CD4-positive, alpha-beta memory T cell (primary cell): ENCODE measurements at places on chromosomes 7 and 10. TPM values are rescaled to one million over a fixed set of nuclear protein-coding genes. Genes with fewer than 3 reads are reported as not detected.
A peak's percentile ranks its signal among the peaks of the same experiment; 100 is the strongest.

DNA sequence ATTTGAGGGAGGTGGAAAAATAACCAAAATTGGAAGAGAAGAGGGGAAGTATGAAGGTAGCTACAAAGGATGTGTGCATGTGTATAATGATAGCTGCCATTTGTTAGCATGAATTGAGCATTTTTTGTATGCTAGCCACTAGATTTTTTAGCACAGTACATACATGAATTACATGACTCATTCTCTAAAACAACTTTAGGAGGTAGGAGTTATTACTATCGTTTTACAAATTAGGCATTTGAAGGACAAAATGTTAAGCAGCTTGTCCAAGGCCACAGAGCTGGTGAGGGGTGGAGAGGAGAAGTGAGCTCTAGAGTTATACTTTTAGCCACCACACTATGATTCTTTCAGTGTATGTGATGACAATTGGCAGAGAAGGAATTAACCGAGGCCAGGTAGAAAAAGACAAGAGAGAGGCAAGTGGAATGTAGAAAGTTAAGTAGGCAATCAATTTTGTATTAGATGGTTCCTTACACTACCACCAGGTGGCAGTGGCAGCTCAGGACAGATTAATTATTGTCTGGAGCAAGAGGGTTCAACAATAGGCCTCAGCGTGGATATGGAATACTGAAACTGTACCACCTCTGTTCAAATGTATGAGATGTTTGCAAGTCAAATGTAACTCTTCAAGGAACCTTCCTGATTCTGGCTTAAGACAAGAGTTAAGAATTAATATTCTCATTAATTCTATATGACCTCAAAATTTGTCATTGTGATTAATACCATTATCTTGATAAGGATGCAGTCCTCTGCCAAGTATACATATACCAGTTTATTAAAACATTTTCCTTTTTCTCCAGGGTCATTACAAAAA is 128.0 kb downstream of the MBL2 start:
- no peak overlapping the region for H3K27ac ChIP-seq
- H3K36me3 ChIP-seq, result no peaks in the 10 kb centered on the region
- DNase-seq, result no peak
- H3K27me3 ChIP-seq, result no peaks in the 10 kb centered on the region
- H3K4me3 ChIP-seq, result no peak overlapping the region

GRCh38 chr7:28517206-28517605 is 104.9 kb downstream of the CREB5 start:
- H3K4me1 ChIP-seq, result no peaks in the 10 kb centered on the region
- H3K27ac ChIP-seq, result no peak overlapping the region
- DNase-seq, result no peak
- H3K36me3 ChIP-seq, result no peaks in the 10 kb centered on the region
- no peaks in the 10 kb centered on the region for H3K27me3 ChIP-seq
- no peak overlapping the region for H3K4me3 ChIP-seq

- H3K36me3 ChIP-seq, result no peaks in the 10 kb centered on the region
- H3K4me1 ChIP-seq, result peaks cover 32% of the 10 kb centered on the region
- H3K27me3 ChIP-seq, result no peaks in the 10 kb centered on the region
Observed at GRCh38 chr7:368651-369475, 78.9 kb downstream of the FOXL3 start.

GRCh38 chr7:85508642-85509410 is 322.0 kb upstream of the SEMA3D start:
- H3K27ac ChIP-seq, result no peak overlapping the region
- H3K4me3 ChIP-seq, result no peak overlapping the region
- H3K4me1 ChIP-seq, result no peaks in the 10 kb centered on the region
- H3K27me3 ChIP-seq, result no peaks in the 10 kb centered on the region
- H3K36me3 ChIP-seq, result no peaks in the 10 kb centered on the region
- no peak for DNase-seq

DNA sequence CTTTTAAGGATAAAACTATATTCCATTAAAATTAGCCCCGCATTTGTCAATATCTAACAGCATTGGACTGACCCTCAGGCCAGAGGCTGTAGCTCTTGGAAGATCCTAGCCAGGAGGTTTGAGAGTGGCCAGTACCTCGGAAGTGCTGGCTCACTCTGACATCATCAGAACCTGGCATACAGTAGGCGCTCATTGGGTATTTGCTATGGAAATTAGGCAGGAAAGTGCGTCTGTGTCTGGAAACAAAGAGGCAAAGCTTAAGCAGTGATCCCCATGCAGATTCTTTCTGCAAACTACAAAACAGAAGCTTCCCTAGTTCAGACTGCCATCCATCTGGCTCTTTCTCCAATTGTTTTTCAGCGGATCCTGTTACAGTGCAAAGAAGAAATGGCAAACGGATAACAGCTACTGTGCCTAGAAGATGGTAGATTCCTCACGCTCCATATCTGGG is 1.7 kb upstream of the PRKCQ start:
- H3K4me1 ChIP-seq, result peaks cover 61% of the 10 kb centered on the region
- peak; percentile 51 for DNase-seq
- H3K27ac ChIP-seq, result peak overlapping the region; percentile 90
- peaks cover 5% of the 10 kb centered on the region for H3K36me3 ChIP-seq

GRCh38 chr10:3287572-3288445 is 115.2 kb upstream of the PITRM1 start:
- no peak overlapping the region for H3K27ac ChIP-seq
- no peaks in the 10 kb centered on the region for H3K27me3 ChIP-seq
- H3K4me1 ChIP-seq, result no peaks in the 10 kb centered on the region
- H3K36me3 ChIP-seq, result no peaks in the 10 kb centered on the region
- no peak overlapping the region for H3K4me3 ChIP-seq

- H3K36me3 ChIP-seq, result no peaks in the 10 kb centered on the region
- H3K27me3 ChIP-seq, result no peaks in the 10 kb centered on the region
- H3K4me3 ChIP-seq, result no peak overlapping the region
- no peak overlapping the region for H3K27ac ChIP-seq
- no peaks in the 10 kb centered on the region for H3K4me1 ChIP-seq
Observed at GRCh38 chr10:52210161-52210560, 103.9 kb upstream of the DKK1 start.

DNA sequence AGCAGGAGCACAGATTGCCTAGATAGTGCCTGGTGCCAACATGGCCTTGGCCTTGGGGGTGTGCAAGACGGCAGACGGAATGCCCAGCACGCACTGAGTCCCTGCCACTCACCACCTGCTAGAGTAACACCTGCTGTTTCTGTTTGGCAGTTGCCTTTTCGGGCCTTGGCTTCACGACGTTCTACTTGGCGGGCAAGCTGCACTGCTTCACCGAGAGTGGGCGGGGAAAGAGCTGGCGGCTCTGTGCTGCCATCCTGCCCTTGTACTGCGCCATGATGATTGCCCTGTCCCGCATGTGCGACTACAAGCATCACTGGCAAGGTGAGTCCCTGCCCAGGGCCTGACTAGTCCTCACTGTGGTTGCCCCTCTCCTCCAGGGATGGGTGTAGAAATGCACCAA is 118.0 kb downstream of the PLPP4 start:
- no peak for DNase-seq
- no peaks in the 10 kb centered on the region for H3K27me3 ChIP-seq
- H3K36me3 ChIP-seq, result no peaks in the 10 kb centered on the region
- H3K4me3 ChIP-seq, result no peak overlapping the region
- no peaks in the 10 kb centered on the region for H3K4me1 ChIP-seq

- H3K27me3 ChIP-seq, result no peaks in the 10 kb centered on the region
- no peak overlapping the region for H3K27ac ChIP-seq
- H3K4me1 ChIP-seq, result no peaks in the 10 kb centered on the region
- no peaks in the 10 kb centered on the region for H3K36me3 ChIP-seq
Observed at GRCh38 chr7:114821030-114821900, 100.6 kb upstream of the MDFIC start.

GRCh38 chr10:124677749-124678556 is 66.2 kb downstream of the FAM53B start:
- no peaks in the 10 kb centered on the region for H3K27me3 ChIP-seq
- H3K4me3 ChIP-seq, result peak overlapping the region; percentile 36
- H3K36me3 ChIP-seq, result peaks cover 23% of the 10 kb centered on the region
- H3K4me1 ChIP-seq, result peaks cover 96% of the 10 kb centered on the region
- H3K27ac ChIP-seq, result peak overlapping the region; percentile 54
- no peak for DNase-seq

- H3K36me3 ChIP-seq, result no peaks in the 10 kb centered on the region
- no peaks in the 10 kb centered on the region for H3K27me3 ChIP-seq
- peaks cover 24% of the 10 kb centered on the region for H3K4me1 ChIP-seq
- DNase-seq, result no peak
- H3K27ac ChIP-seq, result no peak overlapping the region
Observed at GRCh38 chr10:87506956-87507355, 2.3 kb downstream of the MINPP1 start.

- no peak within 1 kb of the TSS for H3K27ac ChIP-seq
- H3K36me3 ChIP-seq, result no peaks in the 10 kb centered on the region
- H3K27me3 ChIP-seq, result no peaks in the 10 kb centered on the region
- H3K4me1 ChIP-seq, result no peaks in the 10 kb centered on the region
- H3K4me3 ChIP-seq, result no peak within 1 kb of the TSS
Observed at GRCh38 chr7:114414156-114415063, at the start of gene FOXP2. TSS of gene FOXP2 (plus strand) at chr7:114414815. CDS start at chr7:114426512, 11,697 bp downstream.

DNA sequence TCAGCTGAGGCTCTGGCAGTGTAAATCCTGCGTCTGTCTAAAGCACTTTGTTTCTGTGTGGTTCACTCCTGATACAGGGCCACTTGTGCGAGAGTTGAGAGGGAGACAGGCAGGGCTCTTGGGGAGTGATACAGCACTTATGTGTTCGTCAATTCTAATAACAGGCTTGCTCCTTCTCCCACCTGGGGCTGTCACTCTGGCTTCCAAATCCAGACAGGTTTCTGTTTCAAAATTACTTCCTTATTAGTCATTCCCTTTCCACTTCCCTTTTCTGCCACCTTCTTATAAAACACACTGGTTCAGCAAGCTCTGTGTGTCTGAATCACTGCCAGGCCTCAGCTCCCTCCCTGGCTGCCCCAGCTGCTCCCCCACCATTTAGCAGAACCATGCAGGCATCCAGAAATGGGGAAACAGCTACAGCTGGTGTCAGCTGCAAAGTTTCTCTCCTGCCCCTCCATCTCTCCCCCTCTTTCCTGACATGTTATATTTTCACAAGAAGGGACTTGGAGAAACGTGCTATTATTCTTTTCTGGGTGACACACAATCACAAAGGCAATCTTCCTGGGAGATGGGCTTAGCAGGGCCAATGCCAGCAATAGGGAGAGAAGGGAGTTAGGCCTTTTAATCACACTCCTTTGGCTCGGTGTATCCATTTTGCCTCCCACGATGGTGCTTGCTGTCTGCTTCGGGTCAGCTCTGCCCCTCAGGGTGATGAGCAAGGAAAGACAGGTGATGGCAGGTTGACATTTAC is 58.4 kb upstream of the ZNRF2 start:
- no peaks in the 10 kb centered on the region for H3K27me3 ChIP-seq
- no peak overlapping the region for H3K4me3 ChIP-seq
- H3K36me3 ChIP-seq, result no peaks in the 10 kb centered on the region
- no peak overlapping the region for H3K27ac ChIP-seq
- no peaks in the 10 kb centered on the region for H3K4me1 ChIP-seq
- no peak for DNase-seq

GRCh38 chr10:22505911-22506685 is 160.8 kb downstream of the SPAG6 start:
- no peaks in the 10 kb centered on the region for H3K36me3 ChIP-seq
- peaks cover 7% of the 10 kb centered on the region for H3K4me1 ChIP-seq
- no peaks in the 10 kb centered on the region for H3K27me3 ChIP-seq

The SORBS1 gene
- polyA plus RNA-seq, result not detected

The FBXO24 gene
- polyA plus RNA-seq, result 0.36 TPM

The PNLIP gene
- polyA plus RNA-seq, result not detected

The MACC1 gene
- polyA plus RNA-seq, result not detected

The ZC3HAV1 gene
- polyA plus RNA-seq, result 169 TPM
